ENCODE measurements at places on chromosomes 6 and 20.

DNA sequence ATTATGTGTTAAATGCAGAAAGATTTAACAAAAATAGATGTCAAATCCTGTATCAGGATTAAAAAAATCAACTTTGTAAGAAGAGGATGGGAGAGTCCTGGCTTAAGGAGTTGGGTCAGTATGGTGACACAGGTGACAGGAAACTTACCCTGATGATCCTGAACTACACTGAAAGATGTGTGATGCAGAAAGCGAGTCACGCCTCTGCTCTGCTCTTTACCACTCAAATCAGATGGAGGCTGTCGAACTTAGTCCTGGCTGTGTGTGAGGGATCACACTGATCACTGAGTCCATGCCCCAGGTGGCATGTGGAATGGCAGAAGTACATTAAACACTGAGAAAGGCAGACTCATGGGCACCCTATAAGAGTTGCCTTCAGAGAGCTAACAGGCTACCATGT, 92.9 kb downstream of the GJA10 start:
- no peak for DNase-seq

- no peak for DNase-seq
Observed at GRCh38 chr6:158771399-158772152, 47.6 kb downstream of the EZR start.

DNA sequence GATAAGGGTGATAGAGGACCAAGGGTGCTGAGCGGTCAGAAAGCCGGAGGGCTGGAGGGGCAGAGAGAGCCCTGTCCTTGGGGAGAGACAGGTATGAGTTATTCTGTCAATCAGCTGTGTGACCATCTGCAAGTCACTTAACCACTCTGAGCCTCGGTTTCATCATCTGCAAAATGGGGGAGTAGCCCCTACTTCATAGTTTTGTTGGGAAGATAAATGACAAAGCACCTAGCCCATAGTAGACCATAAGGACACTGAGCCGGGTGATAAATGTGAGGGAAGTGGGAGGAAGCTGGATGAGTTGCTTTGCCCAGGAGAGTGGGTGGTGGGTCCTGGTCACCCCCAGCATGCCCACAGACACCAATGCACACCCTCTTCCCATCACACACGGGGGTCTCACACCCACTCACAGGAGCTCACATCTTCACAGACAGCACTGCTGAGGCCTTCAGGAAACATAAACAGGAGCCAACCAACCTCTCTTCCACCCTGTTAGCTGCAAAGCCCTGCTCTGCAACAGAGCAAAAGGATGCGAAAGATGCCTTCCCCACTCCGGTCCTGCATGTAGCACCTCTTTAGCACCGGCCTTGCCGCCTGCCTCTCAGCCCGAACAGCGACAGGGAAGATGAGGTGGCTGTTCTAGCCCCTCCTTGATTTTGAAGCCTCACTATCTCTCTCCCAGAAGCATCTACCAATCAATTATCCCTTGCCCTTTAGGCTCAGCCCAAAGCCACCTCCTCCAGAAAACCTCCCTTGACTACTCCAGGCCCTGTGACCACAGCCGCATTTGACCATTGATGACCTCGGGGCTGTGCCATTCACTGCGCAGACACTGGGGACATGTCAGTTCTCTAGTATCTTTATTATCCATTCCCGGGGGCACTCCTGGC, 18.9 kb downstream of the SPDEF start:
- DNase-seq = no peak

- DNase-seq = no peak
Observed at GRCh38 chr6:56048601-56049000, 173.2 kb upstream of the BMP5 start.

DNA sequence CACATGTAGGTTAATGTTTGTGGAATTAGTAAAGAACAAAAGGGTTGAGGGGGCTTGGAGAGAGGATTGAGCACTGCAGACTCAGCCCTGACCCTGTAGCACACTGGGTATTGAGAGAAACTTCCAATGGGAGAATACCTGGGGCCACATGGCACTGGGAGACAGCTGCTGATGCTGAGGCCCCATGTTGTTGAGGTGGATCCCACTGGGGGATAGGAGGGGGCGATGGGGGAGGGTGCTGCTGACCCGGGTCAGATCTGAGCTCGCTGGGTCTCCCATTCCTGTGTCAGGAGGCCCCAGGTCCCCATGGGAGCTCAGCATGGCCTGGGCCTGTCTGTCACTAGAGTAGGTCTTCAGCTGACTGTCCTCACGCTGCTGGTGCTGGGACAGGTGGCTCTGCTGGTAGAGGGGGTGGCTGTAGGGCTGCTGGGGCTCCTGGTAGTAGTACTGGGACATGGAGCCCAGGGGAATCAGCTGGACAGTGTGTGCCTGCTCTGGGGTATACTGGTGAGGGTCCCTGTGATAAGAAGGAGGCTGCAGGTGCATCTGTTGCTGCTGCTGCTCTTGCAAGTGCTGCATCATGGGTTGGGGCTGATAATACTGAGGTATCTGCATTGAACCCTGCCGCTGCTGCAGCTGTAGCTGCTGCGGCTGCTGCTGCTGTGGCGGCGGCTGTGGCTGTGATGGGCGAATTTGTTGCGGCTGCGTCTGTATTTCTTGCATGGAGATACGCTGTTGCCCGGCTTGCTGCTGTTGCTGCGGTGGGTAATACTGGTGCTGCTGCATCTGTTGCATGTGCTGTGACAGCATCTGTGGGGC, 50.6 kb upstream of the MRPS10 start:
- no peak for DNase-seq

DNA sequence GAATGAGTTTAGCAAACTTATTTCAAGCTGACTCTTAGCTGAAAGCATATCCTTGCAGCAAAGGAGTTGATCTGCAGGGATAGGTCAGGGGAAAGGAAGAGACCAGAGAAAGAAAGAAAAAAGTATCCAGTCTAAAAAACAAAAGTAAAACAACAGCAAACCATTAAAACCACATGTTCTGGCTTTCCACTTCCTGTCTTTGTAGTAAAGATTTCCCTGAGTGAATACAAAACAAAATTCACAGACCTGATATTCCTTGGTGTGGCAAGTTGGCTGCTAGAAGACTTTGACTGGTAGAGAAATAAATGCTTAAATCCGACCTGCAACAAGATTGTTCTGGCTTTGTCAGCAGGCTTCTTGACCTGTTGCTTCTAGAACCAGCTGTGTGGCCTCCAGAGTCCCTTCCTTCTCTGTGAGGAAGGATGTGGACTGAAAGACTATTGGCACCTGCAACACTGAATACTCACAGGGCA, 23.4 kb upstream of the MCM3 start:
- DNase-seq = no peak

GRCh38 chr20:19915111-19915798, 101.9 kb upstream of the NAA20 start:
- DNase-seq = no peak

DNA sequence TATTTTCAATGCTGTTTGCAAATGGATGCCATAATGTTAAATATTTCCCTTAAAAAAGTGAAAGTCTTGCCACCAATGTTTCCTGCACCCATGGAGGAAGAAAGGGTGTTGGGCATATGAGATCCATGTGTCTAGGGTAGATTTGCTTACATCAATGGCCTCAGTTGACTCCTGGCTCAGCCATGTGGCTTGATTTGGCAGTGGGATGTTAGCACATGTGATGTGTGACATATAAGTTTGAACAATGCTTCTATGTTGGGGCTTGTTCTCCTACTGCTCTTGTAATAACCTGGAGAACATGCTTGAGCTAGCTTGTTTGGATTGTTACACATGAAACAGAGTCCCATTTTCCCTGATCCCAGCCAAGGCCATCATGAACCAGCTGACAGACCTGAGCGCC, 187.6 kb downstream of the SCP2D1 start:
- DNase-seq = no peak

GRCh38 chr6:111894272-111894671, 21.0 kb upstream of the FYN start:
- no peak for DNase-seq

- no peak for DNase-seq
Observed at GRCh38 chr6:159422041-159422984, 253.1 kb downstream of the FNDC1 start.

DNA sequence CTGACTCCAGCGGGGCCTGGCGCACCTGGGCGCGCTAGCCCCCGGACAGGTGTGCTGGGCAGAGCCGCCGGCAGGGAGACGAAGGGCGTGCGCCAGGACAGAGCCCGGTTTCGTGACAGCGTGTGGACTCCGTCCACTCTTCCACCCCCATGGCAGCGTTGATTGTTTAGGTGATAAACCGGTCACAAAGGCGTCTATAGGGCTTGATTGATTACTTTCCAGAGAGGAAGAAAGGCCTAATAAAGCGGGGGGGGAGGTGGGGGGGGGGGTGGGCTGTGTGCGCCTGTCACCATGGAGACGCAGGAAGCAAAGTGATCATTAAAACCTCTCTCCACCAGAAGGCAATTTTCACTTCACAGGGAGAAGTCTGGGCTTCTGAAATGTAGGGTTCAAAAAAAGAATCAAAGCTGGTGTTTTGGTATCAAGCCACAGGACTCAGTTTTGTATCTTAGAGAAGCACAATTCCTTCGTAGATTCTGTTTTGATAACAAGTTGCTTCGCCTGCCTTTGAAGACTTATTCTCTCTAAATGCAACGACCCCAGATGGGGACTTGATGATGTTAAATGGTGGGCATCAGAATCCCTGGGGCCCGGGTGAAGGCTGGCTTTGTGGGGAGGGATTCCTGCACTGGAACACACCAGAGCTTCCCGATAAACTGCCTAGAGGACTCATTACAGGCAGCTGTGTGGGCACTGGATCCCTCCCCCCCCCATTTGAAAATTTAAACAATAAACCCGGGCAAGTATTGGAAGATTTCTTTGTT, 1.4 kb downstream of the PHACTR3 start:
- no peak for DNase-seq

GRCh38 chr6:158503846-158504245, 56.0 kb upstream of the TMEM181 start:
- no peak for DNase-seq

DNA sequence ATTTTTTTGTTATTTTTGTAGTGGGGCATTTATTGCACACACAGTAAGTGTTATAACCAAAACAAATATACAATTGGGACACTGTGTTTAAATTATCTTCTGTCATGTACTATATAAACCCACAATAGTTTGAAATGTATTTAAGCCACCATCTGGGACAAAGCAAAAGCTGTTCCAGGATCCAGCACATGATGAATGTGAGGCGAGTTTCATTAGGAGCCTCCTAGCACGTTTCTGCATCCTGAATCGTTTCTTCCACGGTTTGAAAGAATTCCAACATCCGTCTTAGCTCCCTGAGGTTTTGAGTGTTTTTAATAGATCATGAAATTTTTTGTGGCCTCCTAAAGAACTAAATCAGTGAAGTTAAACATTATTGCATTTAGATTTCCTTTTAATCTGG, 65.8 kb downstream of the EYA4 start:
- no peak for DNase-seq

- DNase-seq = no peak
Observed at GRCh38 chr20:43977962-43978361, 63.3 kb downstream of the TOX2 start.

DNA sequence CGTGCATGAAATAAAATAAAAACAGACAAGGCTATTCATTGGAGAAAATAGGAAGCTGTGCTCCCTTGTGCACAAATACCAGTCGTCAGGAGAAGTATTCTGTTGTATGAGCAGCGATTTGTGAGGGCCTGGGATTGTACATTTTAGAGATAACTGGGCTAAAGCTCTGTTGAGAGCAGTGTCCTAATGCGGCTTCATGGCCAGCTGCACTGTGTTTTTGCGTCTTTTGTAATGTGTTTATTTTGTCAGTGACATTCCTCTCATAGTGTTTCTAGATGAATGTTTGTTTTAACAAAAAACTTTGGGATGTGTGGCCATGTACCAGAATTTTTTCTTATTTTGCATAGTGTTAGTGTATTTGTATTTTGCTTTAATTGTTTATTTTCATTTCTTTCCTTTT, 14.8 kb downstream of the ERMARD start:
- DNase-seq = no peak

GRCh38 chr6:168574699-168575195, 133.8 kb downstream of the SMOC2 start:
- DNase-seq = no peak

DNA sequence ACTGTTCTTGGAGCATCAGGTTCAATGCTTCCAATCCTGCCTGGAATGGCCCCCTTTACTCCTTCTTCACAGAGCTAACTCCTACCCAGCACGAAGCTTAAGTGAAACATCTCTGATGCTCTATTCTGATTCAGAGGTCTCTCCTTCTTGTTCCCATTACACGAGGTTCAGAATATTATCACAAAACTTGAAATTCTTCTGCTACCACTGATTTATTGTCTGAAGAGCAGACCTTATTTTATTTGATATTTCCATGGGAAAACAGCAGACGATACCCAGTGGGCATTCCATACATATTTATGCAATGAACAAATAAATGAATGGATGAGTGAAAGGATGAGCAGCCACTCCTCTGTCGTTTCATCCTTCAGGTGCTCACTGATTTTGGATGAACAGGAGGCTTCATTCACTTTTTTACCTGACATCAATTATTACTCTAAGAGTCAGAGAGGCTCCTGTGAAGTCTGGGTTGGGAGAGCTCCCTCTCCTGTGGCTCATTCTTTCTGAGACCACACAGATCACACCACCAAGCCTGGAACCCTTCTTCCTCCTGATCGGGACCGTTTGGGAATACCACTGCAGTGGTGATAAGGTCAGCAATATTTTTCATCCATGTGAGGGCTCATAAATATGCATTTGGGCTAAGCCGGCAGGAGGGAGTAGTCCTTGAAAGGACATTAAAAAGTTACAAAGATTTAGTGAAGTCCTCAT, 25.8 kb downstream of the SMLR1 start:
- DNase-seq = no peak

DNA sequence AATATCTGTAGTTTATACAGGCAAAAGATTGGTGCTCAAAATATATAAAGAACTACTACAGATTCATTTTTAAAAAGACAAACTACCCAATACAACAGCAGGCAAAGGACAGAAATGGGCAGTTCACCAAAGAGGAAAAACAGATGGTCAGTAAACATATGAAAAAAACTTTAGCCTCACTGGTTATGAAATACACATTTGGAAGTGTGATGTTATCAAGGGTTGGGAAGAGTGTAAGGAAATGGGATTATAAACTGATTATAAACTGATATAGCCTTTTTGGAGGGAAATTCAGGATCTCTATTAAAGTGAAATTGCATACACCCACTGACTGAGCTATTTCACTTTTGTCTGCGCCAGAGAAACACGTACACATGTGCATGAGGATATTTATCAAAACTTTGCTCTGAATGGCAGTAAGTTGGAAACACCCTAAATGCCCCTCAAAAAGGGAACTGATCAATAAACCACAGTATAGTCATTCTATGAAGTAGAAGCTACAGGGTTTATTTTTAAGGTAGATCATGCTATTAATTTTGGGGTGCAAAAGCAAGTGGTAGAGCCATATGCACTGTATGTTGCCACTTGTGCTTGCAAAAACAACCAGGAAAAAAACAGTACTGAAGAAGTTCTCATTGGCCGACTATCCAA, 32.2 kb upstream of the ARFGEF2 start:
- no peak for DNase-seq

All from naive thymus-derived CD8-positive, alpha-beta T cell (primary cell).